ENCODE measurements at places on chromosomes 1 and 21.
A peak's percentile ranks its signal among the peaks of the same experiment; 100 is the strongest.

DNA sequence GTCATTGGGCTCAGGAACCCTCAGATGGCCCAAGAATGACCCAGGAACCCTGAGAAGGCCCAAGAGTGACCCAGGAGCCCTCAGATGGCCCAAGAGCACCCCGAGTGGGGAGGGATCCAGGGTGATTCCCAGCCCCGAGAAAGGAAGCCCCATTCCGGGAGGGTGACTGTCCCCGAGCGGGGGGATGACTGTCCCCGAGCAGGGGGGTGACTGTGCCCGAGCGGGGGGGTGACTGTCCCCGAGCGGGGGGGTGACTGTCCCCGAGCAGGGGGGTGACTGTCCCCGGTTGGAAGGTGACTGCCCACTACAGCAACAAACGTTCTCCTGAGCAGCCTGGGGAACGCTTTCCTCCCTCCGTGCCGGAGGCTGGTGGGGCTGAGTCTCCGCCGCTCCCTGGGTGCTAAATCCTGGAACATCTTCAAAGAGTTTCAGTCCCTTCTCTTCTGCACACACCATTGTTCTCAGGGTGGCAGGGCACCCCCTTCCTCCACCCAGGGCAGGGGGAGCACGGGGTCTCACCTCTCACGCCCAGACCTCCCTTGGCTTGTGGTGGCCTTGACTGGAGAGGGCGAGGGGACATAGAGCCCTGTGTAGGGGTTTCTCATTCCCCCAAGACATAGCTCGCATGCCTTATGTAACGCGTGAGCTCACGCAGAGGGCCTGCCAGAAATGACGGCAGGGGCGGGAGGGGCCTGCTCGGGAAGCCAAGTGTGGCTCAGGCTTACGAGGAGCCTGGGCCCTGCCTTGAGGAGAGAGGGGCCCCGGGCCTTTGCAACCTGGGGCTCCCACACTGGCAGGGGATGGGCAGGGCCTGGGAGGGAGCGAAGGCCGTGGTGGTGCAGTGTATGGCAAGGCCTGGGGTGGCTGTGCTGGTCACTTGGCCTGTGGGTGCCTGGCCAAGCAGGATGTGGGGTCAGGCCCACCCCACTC is 14.3 kb upstream of the SKI start:
- no peak for DNase-seq

DNA sequence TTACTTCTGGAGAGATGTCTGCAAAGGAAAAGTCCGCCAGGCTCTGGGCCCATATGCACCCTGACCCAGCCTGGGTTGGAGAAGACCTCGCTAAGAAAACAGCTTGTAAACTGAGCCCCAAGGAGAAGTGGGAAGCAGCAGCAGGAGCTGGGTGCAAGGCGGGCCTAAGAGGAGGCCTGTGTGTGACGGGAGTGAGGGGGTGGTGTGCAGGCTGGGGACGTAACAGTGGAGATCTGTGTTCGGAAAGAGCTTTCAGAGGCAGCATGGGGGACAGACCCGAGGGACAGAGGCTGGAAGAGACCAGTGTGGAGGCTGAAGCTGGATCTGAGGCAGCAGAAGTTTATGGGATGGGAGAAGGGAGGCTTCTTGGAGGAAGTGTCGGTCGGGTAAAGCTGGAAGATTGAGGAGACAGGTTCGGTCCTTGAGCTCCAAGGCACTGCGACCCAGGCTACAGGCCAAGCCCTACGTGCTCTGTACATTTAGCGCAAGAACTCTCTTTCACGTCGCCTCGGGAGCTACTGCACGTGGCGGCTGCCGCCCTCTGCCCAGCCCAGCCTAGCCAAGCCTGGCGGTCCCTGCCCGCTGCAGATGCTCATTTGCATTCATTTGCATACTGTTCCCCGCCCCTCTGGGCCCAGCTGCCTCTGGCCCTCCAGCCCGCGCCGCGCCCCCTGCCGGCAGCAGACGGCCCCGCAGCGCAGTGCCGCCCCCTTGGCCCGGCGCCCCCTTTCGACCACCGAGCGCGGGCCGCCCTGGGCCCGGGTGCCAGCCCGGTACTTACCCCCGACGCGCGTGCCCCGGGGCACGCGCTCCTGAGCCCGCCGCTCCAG is 6.3 kb downstream of the HPCA start:
- no peak for DNase-seq

DNA sequence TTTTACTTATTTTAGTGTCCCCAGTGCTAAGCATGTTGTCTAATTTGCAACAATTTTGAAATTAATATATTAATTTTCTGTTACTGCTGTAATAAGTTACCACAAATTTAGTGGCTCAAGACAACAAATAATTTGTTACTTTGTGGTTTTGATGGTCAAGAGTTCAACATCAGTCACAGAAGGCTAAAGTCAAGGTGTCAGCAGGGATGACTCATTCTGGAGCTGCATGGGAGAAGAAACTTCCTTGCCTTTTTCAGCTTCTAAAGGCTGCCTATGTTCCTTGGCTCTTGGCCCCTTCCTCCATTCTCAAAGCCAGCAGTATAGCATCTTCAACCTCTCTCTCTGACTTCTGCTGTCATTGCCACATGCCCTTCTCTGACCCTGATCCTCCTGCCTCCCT is 271.8 kb downstream of the HLX start:
- no peak for DNase-seq

DNA sequence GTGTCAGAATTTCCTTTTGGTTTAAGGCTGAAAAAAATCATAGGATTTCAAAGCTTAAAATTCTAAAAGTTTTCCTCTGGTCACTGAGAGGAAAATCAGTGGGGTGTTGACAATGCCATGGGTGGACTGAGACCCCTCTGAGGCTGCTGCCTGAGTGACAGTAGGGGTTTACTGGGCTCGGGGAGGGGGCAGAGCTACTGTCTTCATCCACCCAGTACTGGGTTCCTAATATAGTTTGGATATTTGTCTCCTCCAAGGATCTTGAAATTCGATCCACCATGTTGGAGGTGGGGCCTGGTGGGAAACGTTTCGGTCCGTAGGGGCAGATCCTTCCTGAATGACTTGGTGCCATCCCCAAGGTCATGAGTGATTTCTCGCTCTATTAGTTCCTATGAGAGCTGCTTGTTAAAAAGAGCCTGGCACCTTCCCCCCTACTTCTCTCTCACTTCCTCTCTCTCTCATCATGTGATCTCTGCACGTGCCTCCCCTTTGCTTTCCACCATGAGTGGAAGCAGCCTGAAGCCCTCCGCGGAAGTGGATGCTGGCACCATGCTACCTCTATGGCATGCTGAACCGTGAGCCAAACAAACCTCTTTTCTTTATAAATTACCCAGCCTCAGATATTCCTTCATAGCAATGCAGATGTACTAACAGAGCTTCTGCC is 72.3 kb downstream of the MAP10 start:
- no peak for DNase-seq

DNA sequence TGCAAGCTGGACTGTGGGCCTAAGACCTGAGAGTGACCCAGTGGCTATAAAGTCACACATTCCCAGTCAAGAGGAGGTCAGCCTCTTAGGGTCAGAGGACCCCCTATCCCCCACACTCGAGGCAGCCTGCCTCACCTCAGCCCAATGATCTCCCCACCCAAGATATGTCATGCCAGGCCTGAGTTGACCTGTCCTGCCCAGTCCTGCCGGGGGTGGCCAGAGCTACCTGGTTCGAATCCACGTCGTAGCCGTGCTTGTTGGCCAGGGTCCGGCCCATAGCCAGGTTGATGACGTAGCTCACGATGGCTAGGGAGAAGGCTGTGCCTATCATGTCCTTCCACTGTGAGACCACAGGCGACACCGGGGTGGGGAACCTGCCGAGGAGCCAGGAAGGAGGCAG is 15.6 kb downstream of the SLC26A9 start:
- no peak for DNase-seq

DNA sequence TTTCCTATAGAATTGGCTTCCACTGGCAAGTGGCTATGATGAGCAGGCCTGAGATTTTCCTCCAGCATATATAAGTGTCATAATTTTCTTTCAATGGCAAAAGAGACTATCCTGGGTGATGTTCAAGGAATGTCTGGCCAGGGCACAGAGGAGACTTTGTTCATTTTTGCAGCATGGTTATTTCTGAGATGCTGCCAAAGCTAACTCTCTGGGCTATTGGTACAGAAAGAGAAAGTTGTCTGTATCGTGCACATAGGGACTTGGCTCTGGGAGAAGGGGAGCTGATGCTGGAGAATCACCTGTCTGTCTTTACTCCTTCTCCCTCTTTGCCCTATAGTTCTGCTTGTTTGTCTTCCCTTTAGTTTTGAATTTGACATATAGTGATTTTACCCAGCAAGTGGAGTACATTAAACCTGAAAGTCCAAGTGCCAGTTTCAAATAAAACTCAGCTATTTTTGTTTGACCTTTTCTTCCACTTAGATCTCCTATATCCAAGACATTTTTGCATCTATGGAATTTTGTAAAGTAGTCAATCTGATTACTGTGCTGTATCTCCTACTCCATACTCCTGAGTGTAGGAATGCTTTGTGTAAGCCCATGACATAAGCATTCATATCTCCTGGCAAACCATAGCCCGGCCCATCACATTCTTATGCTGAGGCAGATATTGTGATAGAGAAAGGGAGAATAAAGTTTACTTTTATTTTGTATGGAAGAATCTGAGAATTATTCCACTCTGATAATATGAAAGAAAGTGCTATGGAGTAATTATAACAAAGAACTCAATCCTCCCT is 3.9 kb downstream of the FNDC7 start:
- no peak for DNase-seq

GRCh38 chr1:245648749-245649522 is 494.2 kb downstream of the KIF26B start:
- no peak for DNase-seq

DNA sequence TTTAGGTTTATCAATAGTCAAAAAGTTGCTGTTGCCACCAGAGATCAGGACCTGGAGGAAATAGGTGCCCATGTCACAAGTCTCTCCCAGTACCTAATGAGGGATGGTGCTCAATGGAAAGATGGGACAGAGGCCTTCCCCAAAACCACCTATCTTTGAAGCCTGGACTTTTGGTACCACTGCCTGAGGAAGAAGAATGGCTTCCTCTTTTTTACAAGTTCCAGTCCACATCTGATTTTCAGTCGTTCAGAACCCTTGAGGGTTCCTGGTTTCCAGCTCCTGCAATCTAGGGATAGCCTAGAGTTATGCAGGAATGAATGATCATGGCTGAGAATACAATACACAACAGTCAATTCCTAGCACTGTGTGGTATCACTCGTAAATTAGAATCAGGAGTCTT is 5.7 kb downstream of the CATSPERE start:
- DNase-seq, result no peak

GRCh38 chr1:33402206-33402605 is 28.7 kb downstream of the PHC2 start:
- peak; percentile 41 for DNase-seq

DNA sequence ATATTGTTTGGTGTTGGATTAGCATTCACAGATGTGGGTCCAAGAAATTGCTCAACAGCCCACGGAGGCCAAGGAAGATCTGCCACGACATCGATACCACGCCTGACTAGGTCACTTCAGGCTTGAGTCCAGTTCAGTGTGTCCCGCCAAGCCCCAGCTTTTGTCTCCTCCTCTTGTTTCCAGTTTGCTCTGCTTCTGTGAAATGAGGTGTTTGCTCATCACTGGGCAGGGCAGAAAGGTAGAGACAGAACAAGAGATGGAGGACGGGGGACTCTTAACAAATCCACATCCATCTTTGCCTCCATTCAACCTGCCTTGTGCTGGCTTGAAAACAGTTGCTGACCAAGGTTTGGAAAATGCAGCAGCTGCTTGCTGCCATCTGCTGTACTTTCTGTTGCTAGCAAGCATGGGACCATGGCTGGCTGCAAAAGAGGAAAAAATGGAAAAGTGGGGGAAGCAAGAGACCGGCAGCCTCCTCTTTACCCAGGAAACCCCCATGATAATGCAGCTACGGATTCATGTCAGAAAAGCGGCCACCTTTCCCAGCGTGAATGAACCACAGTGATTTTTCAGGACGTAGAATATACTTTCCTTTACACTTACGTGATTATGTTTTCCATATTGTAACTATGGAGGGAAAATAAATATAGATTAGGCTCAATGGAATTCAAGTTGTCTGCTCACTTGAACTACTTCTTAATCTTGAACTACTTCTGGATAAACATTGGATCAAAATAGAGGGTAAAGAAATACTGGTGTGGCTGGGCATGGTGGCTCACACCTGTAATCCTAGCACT is 80.2 kb upstream of the GREM2 start:
- no peak for DNase-seq

- DNase-seq, result no peak
Observed at GRCh38 chr1:54459726-54460191, 53.6 kb upstream of the SSBP3 start.

DNA sequence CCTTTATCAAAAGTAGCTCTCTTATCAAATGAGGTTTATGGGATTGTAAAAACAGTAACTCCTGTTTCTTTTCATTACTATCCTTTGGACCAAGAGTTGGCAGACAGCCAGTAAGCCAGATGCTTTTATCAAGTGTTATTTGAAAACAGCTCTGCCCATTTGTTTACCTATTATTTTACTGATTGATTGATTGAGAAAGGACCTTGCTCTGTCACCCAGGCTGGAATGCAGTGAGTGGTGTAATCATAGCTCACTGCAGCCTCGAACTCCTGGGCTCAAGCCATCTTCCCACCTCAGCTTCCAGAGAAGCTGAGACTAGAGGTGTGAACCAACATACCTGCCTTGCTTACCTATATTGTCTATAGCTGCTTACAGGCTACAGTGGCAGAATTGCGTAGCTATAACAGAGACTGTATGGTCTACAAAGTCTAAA is 3.6 kb downstream of the PRKAB2 start:
- no peak for DNase-seq

DNA sequence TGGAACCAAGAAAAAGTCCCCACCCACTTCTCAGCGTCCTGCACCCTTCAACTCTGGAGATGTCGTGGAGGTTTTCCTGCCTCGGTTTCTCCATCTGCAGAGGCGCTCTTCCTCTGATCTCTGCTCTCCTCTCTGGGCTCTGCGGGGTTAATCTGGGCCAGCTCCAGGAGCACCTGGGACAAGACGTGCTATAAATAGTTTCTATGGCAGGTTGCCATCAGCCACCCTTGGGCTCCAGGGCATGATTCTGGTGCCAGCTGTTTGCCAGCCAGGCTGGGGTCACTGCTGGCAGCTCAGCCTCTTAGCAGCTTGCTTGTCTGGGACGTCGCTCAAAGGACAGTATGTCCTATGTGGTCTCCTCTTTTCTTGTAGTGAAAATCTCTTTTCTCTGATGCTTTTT is 137.1 kb downstream of the ACTL8 start:
- DNase-seq, result no peak

DNA sequence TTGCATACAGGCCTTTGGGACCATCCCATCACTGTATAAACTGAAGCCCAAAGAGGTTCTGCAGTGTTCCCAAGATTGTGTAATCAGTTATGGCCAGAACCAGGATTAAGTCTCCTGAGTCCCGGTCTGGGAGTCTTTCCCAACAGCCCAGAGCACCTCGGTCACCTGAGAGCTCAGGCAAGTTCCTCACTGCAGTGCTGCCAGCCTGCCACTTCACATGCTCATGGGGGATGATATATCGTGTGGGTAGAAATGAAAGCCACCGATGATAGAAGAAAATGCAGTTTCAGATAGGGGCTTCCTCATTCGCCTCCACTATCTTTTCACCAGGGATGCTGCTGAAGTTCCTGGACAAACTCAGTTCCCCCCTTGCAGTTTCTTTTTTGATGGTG is 30.4 kb downstream of the FHAD1 start:
- DNase-seq, result peak; percentile 62
